ENCODE measurements at places on chromosomes 11 and 22. TPM values are rescaled to one million over a fixed set of nuclear protein-coding genes. Genes with fewer than 3 reads are reported as not detected.

TTLL1 gene
- 8.0 TPM for total RNA-seq

B3GAT1 gene
- 0.31 TPM for total RNA-seq

ZNF195 gene
- 28.5 TPM for total RNA-seq

IFITM1 gene
- total RNA-seq, result 1,265 TPM

CRYBA4 gene
- not detected for total RNA-seq

UCP3 gene
- 2.9 TPM for total RNA-seq

DNA sequence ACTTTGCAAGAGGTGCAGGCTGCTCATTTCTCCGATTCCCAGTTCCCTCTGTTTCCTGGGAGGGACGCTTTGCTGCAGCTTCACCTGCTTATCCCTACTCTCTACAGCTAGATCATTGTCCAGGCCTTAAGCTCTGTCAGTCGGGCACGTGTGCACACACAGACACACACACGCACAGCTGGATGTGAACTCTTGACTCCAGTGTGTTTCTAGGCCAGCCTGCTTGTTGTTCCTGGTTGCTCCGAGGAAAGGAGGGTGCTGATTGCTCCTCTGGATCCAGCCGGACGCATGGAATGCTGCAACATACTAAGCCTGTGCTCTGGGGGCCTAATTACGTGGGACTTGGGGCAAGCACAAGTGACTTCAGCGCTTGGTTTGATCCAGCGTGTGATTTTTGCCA lies 19.7 kb downstream of the ZNRF3 start:
- DNase-seq, result no peak

- DNase-seq, result no peak
Measured at GRCh38 chr11:11558826-11559225, 63.0 kb downstream of the GALNT18 start.

GRCh38 chr11:119671051-119671450 lies 57.9 kb downstream of the NECTIN1 start:
- no peak for DNase-seq

- no peak for DNase-seq
Measured at GRCh38 chr22:43530349-43531201, 118.8 kb downstream of the MPPED1 start.

DNA sequence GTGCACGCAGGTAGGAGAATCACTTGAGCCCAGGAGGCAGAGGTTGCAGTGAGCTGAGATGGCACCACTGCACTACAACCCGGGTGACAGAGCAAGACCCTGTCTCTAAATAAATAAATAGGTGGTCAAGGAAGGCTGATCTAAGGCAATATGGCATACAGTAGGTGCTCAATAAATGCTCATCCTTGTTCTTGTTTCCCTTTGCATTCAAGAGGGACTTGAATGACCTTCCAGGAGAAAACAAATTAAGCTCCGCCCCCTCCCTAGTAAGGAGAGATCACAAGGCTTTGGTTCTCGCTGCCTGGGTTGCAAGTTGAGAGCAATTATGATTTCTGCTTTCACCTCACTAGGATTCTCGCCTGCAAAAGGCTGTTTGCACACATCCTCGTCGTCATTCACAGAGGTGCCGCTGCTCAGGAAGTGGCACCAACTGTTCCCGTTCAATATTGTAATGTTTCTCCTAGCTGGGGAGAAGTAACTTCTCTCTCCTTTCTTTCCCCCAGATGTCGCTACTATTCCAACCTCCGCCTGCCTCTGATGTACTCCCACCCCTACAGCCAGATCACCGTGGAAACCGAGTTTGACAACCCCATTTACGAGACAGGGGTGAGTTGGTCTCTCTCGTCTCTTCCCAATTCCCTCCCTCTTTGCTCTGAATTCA lies 51.8 kb upstream of the ASPHD2 start:
- no peak for DNase-seq

DNA sequence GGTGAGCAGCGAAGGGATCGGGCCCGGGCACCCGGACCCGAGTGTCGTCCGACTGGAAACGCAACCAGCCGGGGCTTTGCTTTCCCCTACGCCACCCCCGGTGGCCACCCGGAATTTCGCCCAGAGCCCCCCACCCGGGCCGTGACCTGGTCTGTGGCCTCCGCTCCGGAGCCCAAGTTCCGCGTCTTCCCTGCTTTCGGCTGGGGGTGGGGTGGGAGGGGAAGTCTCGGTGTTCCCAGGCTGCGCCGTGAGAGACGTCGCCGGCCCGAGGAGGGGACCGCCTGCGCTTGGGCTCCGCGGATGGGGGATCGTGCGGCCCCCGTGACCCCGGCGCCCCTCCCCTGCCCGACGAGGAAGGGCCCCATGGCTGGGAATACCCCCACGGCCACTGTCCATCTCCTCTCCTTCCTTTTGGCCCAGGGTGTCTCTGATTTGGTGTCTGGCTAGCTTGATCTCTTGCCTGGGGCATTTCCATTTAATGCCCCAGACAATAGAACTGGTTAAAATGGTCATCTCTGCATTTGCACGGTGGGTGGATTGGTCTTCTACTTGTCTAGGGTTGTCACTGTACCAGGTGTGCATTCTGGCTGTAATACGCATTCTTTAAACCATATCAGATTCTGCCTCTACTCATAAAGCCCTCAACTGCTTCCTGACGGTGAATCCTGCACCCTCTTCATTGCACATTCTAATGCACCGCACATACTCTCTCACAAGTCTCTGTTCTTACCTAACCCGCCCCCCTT lies 789 bp downstream of the SIK2 start:
- peak; percentile 43 for DNase-seq

DNA sequence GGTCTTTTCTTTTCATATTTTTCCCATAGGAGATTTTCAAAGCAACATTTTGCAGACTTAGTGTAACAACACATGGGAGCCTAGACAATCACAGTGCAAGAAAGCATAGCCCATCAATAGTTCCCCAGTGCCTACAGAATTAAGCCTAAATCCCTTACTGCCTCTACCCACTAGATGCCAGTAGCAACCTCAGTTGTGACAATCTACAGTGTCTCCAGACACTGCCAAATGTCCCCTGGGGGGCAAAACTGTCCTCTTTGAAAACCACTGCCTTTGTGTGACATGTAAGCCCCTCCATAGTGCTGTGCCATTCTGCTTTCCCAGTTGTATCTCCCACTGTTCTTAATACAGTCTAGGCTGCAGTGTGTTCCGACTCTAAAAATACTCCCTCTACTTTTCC lies 1329.0 kb downstream of the LRRC4C start:
- no peak for DNase-seq

GRCh38 chr11:2582351-2582945 lies 117.3 kb downstream of the KCNQ1OT1 start:
- DNase-seq, result no peak

DNA sequence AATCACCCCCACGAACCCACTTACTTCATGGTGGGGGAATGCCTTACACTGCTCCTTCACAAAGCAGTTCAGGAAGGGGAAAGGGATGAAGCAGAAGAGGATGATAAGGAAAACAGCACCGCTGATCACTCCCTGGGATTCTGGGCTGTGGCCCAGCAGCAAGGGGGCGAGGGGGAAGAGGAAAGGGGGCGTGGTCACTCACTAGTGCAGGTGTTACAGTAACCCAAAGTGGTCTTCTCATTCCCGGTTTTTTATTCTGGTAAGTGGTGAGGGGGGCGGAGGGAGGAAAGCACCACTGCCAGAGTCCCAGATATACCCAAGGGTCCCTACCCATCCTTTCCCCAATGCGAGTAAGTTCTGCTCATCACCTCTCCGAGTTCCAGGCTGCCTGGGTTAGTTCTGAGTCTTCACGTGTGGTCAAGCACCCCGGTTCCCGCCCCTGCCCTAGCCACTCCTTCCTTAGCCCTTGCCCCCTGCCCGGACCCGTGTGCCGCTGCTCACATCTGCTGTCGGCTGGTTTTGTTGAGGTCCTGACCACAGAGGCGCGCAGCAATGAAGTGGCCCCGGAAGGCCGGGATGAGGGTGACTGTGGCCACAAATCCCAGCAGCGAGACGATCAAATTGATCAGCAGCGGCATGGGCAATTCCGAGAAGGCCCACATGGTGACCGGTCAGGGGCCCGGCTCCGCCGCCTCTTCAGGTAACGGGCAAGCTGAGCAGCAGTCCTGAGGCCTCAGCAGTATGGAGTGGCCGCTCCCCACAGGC lies 477 bp downstream of the DPAGT1 start:
- DNase-seq, result peak; percentile 48

GRCh38 chr11:64887757-64888405 lies 9.5 kb upstream of the EHD1 start:
- DNase-seq, result peak; percentile 88

DNA sequence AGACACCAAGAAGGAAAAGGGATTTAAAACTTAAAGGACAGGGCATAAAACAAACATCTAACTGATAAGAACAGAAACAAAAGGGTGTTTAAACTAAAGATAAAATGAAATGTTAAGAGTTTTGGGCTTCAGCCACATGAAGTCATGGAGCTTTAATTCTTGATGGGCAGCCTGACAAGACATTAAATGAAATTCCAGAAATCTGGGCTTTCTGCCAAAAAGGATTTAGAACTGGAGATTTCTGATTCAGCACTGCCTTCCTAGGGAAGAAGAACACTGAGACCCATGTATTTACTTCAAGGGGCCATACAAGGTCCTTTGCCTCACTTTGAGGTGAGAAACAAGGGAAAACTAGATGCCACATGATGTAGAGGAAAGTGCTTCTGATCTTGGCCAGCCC lies 355.9 kb upstream of the RAG2 start:
- DNase-seq, result no peak

GRCh38 chr11:69362315-69362714 lies 68.4 kb downstream of the MYEOV start:
- DNase-seq, result no peak

GRCh38 chr11:31408201-31408600 lies 38.5 kb downstream of the DNAJC24 start:
- no peak for DNase-seq

DNA sequence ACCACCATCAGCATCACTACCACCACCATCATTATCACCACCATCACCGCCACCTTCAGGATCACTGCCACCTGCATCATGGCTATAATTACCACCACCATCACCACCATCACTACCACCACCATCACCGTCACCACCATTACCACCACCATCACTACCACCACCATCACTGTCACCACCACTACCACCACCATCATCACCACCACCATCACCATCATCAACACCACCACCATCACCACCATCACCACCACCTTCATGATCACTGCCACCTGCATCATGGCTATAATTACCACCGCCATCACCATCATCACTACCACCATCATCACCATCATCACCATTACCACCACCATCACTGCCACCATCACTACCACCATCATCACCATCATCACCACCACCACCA lies 23.5 kb downstream of the CACNG2 start:
- no peak for DNase-seq

DNA sequence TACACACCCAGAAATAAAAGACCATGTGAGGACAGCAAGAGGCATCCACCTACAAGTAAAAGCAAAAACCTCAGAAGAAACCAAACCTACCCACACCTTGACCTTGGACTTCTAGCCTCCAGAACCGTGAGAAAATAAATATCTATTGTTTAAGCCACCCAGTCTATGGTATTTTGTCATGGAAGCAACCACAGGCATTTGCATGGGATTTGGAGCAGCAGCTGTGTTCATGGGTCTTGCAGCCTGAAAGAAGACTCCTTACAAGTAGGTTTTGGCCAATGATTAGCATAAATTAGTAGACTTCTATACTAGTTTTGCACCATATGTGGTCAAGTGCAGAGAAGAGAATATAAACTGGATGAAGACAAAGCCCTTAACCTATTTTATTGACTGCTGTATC lies 27.9 kb downstream of the FSHB start:
- no peak for DNase-seq

DNA sequence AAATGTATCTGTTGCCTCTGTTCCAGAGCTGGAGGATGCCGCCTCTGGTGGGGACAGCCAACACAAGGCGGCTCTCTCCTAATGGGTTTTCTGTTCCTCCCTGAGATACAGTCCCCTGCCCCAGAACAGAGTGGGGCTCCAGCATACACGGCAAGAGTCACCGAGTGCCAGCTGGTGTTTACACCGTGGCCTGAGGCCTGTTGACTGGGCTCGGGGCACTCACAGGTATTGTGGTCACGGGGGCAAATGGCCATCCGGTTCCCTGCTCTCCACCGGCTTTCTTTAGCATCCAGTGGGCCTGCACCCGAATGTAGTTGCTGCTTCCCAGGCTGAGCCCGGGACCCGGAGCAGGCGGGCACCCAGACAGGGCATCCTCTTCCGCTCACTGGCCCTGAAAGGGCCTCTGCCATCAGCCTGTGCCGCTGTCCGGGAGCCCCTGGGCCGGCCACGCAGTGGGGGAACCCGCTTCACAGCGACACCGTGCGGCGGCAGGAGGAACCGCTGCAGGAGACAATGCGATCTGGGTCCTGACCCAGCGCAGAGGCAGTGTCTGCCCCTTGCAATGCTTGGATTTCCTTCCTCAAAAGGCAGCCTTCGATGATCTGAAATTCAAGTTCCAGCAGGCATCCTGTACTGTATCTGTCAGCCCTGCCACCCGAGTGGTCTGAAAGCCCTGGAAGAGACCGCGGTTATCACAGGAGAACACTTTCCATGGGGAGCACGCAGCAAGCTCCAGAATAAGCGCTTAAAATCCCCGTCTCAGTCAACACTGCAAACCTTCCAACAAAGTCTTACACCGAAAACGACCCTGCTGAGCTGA lies 859 bp upstream of the KRTAP5-5 start:
- peak; percentile 65 for DNase-seq

Measured in activated CD8-positive, alpha-beta T cell treated with anti-CD3 and anti-CD28 coated beads, Interleukin-2, amount 10 ng/mL, durations not matched to agents 7 days and 5 days (primary cell).